ENCODE measurements at places on chromosomes 1 and 21.

- no peak for DNase-seq
Measured at GRCh38 chr1:24874611-24875234, 55.4 kb downstream of the RUNX3 start.

DNA sequence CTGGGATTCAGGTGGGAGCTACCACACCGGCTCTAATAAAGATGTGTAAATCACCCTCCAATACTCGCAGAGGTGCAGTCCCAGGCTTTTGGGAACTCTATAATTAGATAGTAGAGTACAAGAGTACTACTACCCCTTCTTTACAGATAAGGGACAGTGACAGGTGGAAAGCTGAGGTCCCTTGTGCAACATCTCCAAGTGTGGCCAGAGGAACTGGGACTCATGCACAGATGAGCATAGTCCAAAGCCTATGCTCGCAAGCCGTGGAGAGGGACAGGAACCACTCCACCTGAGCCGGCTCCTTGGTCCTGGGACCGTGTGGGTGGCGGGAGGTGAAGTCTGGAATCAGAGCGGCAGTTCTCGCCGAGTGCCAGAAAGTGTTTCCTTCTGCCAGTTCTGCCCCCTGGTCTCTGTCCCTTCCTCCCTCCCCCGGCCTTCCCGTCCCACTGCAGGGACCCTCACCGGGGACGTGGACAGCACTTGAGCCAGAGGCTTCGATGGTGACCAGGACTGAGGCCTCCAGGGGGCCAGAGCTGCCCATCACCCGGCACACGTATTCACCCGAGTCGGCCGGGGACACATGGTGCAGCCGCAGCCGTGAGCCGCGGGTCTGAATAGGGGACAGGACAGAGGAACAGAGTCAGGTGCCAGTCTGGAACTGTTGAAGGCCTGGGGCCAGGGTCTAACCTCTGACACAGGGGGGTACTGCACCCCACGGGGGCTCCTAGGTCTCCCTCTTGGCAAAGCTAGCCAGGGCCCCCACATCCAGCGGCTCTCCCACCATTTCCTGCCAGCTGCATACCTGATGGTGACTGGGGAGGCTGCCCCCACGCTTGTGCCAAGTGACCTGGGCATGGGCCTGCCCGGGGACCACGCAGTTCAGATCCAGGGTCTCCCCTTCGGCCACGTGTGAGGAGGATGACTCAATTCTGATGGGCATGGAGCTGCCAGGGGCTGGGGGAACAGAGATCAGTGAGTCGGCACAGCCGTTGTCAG lies 33.9 kb downstream of the LDLRAD2 start:
- DNase-seq = no peak

DNA sequence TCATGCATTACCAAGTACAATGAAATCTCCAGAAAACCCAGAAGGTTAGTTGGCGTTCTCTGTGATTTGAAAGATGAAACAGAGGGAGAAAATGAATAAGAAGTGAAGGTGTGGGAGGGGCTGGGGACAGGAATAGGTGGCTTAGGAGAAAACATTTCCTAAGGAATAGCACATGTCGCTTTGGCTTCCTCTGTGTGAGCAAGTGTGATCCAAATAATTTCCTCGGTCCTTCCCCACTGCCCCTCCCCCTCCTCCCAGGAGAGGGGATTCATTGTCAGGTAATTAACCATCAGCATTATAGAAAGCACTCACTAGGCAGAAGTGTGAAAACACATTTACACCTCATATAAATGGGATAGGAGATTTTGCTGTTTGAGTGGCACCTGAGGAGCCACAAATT lies 105.5 kb downstream of the NUF2 start:
- DNase-seq = no peak

DNA sequence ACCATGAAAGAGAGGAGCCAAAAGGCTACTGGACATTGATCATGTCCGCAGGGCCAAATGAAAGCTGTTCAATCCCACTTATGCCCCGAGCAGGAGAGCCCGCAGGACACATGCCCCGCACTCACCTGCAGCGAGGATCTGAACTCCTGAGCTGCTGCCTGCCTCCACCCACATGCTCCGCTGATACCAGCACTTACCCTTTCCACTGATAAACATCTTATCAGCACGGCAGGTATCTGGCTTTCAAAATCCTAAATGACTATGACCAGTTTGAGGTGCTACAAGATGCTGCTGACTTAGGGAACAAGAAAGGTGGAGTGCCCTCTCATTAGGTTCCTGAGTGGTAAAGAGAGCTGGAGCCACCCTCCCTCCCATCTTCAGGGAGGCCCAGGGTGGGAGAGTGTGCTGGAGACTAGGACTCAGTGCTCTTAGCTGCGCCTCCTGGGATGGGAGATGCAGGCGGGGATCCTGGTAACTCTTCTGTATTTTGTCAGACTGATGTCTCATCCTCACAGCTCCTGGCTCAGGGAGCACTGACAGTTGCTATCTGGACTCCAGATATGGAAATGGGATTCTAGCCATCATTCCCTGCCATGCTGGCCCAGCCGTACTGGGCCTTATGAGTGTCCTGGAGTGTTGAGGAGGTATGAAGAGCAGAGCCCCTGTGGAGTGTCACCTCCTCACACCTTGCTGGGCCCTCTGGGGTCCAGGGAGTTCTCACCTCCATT lies 86.4 kb upstream of the F3 start:
- no peak for DNase-seq

DNA sequence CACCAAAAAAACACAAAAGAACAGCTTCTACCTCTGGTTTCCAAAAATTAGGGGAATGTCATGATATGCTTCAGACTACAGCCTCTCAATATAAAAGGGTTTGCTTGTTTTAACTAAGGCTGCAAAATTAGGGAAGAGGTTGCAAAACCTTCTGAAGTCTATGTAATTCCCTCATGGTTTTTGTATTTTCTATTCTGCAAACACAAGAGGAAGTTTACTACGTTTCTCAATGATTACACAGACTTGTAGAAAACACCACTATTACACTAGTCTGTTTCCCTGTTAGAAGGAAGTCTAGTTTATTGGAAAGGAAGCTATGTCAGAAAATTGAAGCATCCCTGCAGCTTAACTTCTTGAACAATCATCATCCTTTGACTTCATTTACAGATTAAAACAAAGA lies 229.7 kb upstream of the FMN2 start:
- DNase-seq = no peak

GRCh38 chr1:53618500-53619366 lies 120.2 kb downstream of the GLIS1 start:
- DNase-seq = no peak

DNA sequence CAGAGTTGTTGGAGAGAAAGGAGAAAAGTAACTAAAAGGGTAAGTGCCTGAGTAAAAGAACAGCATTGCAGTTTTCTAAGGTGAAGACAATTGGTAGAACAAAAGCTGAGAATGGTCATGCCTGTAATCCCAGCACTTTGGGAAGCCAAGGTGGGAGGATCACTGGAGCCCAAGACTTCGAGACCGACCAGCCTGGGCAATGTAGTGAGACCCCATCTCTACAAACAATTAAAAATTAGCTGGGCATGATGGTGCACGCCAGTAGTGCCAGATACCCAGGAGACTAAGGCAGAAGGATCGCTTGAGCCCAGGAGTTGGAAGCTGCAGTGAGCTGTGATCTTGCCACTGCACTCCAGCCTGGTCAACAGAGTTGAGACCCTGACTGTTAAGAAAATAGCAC lies 15.2 kb upstream of the PGD start:
- no peak for DNase-seq

GRCh38 chr21:29130270-29130969 lies at the start of gene MAP3K7CL:
Gene MAP3K7CL, plus strand, starts transcription at chr21:29130644. Its CDS starts 2,701 bp downstream, at chr21:29133345.
- DNase-seq = no peak

GRCh38 chr1:172321451-172321850 lies 99.0 kb upstream of the C1orf105 start:
- no peak for DNase-seq

- no peak for DNase-seq
Measured at GRCh38 chr1:208239473-208240381, 4.5 kb downstream of the PLXNA2 start.

GRCh38 chr1:10292188-10292587 lies 81.8 kb downstream of the KIF1B start:
- DNase-seq = no peak

DNA sequence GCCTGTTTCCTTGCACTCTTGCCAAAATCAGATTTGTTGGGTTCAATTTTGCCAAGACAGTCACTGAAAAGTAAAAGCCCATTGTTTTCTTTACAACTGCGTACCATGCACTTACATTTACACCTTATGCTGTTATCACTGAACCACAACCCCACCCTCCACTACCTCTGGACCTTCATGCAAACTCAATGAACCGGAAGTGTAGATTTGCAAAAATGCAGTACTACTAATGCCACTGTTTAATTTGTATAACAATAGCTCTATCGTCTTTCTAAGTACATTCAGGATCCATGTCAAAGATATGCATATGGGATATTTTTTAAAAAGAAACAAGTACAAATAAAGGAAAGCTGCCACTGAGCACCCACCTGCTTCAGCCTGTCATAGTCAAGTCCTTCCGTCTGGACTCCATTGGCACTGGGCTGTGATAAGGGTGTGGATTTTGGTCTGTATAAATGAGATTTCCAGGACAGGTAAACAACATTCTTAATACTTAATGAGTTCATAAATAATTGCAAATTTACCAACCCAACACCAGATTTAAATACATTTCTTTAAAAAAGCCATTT lies 72.9 kb upstream of the LBR start:
- DNase-seq = no peak

DNA sequence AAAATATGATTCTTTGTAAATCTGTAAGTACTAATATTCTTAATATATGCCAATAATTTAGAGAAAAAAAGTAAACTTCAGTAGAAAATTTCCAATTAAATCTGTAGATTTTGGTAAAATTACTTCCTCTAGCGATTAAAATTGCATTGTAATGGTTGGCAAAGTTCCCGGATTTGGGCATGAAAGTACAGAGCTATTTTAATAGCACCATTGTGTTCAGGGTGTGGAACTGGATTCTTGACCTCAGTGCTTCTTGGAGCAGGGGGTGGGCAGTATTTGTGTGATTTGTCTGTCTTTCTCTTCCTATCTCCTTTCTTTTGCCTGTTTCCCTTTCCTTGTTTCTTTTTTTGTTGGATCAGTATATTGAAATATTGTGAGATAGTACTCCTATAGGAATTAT lies 72.1 kb downstream of the DNM3 start:
- no peak for DNase-seq
